ENCODE measurements at places on chromosomes 11 and 22.

GRCh38 chr22:24521791-24522245, 26.7 kb downstream of the UPB1 start:
- DNase-seq = peak; percentile 64

- no peak for DNase-seq
These were observed 70.2 kb downstream of the CYTH4 start for GRCh38 chr22:37352481-37352880.

DNA sequence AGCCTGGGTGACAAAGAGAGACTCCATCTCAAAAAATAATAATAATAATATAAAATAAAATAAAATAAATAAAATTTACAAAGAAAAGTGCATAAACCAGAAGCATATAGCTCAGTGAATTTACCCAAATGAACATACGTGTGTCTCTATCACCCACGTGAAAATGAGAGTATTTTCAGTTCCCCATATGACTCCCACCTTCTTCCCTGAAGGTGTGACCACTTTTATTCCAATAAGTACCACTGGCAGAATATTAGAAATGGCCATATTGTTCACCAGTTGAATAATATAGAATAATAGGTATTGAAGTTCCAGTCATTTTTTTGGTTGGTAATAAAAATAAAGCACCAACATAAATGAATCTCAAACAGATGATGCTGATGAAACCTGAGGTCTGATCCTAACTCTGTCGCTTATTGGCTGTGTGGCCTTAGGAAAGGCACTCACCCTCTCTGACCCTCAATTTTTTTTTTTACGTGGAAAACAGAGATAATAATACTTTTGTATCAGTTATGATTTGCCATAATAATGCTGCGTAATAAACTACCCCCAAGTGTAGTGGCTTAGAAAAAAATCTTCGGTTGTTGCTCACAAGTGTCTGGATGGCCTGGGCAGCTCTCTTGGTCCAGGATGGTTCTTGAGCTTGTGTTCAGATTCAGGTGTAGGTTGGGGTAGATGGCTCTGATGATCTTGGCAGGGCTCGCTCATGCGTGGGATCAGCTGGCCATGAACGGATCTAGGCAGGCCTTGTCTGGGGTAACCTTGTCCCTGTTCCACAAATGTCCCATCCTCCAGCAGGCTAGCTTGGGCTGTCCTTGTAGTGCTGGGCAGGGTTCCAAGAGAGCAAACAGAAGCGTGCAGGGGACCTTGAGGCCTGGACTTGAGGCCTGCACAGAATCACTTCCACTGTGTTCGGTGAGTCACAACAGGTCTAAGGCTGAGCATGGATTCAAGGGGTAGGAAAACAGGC, 88.1 kb downstream of the MYO18B start:
- DNase-seq = no peak

GRCh38 chr11:36540998-36541397, 26.8 kb upstream of the RAG1 start:
- peak; percentile 74 for DNase-seq

DNA sequence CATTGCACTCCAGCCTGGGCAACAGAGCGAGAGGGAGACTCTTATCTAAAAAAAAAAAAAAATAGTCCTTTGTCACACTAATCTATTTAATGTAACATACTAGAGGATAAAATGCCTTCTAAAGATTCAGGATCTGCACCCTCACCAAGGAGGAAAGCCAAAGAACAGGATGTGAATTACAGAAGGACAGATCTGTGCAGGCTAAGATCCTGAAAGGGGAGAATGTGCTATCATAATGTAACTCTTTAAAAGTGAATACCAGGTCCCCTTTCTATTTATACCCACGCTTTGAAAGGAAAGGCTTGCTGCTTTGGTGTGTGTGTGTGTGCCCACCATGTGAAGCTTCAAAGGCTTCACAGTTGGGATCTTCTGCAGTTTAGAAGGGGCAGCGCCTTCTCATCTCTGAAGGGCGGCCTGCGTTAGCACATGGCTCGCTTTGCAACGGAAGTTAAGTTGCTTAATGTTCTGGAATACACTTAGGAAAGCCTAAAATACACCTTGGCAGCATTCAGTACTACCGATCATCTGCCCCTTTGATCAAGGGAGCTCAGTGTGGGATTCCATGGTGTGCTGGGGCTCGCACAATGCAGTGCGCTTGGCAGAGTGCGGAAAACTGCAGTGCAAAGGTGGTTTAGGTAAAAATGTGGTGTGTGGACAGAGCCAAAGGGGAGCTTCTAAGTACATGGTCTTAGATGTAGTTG, 6.8 kb downstream of the CECR2 start:
- DNase-seq = no peak

DNA sequence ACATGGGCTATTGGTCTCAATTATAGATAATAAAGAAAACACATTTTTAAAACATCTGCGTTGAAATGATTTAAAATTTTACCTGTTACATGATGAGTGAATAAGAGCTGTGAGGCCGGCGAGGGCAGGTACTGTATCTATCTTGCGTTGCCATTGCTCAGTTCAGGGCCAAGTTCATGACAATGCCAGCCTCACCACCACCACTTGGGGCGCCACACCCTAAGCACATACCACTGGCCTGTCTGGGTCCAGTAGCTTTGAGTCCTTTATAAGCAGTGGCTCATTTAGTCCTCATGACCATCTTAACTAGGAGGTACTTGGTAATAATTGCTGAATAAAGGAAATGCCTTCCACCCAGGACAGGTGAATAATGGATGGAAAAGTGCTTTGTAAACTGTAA, 14.5 kb upstream of the MB start:
- DNase-seq = peak; percentile 27

DNA sequence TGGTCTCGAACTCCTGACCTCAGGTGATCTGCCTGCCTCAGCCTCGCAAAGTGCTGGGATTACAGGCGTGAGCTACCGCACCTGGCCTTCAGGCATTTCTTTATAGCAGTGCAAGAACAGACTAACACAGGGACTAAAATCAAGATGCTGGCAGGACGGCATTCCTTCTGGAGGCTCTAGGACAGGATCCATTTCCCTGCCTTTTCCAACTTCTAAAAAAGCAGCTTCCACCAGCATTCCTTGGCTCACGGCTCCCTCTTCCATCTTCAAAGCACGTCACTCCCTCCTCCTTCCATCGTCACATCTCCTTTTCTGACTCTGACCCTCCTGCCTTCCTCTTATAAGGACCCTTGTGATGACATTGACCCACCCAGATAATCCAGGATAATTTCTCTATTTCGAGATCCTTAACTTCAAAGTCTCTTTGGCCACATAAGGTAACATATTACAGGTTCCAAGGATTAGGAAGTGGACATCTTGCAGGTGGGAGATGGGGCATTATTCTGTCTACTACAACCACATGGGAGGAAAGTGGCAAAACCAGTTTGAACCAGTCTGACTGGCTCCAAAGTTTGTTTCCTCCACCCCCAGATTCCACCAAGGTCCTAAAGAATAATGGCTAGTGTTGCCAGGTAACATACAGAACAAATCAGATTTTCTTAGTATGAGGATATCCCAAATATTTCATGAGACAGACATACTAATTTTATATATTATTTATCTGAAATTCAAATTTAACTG, 172.5 kb downstream of the MN1 start:
- peak; percentile 47 for DNase-seq

DNA sequence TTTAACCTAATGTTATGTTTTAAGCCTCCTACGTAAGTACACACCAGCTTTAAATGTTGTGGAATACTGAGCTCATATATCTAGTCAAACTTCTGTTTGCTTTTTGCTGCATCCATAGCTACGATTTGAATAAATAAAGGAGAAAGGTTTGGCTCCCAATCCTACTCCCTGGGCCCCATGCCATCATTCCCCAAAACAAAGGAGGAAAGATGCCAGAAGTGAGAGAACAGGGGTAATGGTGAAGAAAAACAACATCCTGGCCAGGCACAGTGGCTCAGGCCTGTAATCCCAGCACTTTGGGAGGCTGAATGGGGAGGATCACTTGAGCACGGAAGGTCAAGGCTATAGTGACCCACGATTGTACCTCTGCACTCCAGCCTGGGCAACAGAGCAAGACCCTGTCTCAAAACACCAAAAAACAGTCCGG, 26.5 kb downstream of the SCGB1A1 start:
- DNase-seq = peak; percentile 82

DNA sequence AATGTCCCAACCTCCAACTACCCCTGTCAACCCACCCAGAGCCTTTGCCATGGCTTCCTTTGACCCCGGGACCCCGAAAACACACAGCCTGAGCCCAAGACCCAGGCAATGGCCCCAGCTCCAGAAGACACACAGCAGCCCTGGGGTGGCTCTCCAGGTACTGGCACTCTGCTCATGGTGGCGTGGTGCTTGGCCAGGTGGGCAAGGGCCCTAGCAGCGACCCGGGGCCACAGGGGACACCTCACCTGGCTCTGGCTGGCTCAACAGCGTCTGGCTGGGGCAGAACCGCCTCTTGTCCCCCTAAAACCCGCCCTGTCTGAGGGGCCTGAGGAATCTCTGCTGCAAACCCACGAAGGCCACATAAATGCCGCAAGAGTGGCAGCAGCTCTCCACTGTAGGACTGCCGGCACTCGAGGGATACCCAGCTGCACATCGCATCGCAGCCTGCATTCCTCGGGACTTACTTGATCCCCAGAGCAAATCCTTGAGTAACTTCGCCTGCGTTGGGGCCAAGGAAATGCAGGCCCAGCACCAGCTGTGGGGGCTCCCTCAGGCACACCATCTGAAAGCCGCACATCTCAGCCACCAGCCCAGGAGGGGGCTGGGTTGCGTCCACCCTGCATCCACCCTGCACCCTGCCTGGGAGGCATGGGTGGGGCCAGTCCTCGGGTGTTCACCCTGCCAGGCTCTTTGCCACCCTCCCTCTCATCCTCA, 23.1 kb upstream of the GNB1L start:
- DNase-seq = no peak

GRCh38 chr11:125410091-125410490, 86.0 kb downstream of the FEZ1 start:
- DNase-seq = peak; percentile 72

GRCh38 chr11:1936781-1937615, 10.1 kb upstream of the MRPL23 start:
- DNase-seq = no peak

- no peak for DNase-seq
These were observed 3.4 kb upstream of the APLP2 start for GRCh38 chr11:130066338-130066737.

DNA sequence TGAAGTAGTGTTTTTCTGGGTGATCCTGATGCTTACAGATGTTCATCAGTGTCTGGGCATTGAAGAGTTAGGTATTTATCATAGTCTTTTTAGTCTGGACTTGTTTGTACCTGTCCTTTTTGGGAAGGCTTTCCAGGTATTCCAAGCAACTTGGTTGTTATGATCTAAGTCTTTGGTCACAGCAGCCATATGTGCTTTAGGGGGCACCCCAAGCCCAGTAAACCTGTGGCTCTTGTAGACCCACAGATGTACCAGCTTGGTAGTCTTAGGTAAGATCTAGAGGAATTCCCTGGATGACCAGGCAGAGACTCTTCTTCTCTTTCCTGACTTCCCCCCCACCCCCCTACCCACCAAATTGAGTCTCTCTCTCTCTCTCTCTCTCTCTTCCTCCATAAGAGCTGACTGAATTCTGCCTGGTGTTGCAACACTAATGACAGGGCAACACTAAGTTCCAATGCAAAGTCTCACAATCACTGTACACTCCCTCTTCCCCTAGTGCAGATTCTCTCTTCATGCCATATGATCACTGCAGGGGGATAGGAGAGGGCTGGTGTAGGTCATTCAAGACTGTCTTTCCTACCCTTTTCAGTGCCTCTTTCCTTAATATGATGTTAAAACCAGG, 24.5 kb upstream of the MMP8 start:
- no peak for DNase-seq

DNA sequence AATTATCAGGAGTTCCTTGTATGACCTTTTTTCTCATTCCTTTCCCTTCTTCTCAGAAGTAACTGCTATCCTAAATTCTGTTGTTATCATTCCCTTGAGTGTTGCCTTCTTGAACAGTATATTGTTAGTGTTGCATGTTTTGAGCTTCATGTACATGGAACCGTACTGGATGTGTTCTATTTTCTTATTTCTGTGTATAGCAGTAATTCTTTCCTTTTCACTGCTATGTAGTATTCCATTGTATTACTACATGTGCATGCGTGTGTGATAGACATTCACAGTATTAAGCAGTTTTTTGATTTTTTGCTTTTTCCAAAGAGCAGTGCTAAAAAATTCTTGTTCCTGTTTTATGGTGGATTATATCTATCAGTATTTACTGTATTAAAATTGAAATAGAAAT, 90.3 kb upstream of the RAB1B start:
- DNase-seq = no peak

DNA sequence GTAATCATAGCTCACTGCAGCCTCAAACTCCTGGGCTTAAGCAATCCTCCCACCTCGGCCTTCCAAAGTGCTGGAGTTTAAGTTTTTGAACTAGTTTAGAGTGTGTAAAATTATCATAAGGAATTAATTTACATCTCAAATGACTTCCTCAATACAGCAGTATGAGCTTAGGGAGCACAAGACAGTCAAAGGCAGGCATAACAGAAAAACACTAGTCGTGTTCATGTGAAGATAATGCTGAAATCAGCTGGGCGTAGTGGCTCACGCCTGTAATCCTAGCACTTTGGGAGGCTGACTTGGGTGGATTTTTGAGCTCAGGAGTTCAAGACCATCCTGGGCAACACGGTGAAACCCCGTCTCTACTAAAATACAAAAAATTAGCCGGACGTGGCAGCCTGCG, 25.8 kb downstream of the YDJC start:
- DNase-seq = no peak

DNA sequence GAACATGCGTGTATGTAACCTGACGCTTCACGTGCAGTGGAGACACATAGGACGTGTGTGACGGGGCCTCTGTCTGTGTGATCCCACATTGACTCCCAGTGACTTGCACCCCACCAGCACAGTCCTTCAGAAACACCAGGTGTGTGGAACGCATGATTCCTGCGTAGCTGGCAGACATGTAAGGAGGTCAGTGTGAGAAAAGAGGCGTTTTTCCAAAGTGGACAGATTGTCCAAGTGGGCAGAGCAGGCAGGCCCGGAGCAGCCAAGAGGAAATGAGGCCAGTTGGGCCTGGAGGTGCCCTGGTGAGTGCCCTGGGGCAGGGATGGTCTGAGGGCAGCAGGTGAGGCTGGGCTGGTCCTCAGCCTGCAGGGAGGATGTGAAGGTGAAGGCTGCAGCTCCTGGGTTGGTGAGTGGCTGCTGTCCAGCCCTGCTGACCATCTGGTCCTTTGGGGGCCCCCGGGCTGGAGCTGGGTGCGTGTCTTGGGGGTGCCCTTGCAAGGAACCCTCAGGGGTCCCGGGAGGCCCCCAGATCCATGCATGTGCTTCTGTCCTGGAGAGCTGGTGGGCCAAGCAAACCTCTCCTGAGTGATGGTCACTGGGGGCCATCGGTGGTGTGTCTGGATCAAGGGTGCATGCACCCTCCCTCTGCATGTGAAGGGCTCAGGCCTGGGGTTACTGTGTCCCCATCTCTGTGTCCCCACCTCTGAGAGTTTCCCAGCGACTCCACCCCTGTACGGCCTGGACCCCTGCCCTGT, 26.6 kb downstream of the SHANK3 start:
- no peak for DNase-seq

DNA sequence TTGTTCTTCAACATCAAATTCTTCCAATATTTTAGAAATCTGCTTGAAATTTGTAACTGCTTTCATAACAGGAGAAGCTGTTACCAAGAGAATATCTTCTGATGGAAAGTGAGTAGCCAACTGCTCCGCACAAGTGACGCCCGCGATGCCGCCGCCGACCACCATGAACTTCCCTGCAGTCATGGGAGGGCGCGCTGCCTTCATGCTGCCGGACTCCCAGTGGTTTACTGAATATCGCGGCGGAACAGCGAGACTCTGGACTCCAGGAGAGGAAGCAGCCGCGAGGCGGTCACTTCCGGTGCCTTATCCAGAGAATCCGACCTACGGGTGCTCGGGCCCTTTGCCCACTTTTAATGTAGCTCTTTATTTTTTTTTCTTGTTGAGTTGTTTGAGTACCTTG, 190.6 kb downstream of the GUCY1A2 start:
- no peak for DNase-seq

All from NCI-H526 (cell line).